Stimulated activated CD8-positive, alpha-beta memory T cell treated with anti-CD3 and anti-CD28 coated beads, Interleukin-7, amount 100 ng/mL, for 4 hours (primary cell): ENCODE measurements at places on chromosomes 4 and X.

DNA sequence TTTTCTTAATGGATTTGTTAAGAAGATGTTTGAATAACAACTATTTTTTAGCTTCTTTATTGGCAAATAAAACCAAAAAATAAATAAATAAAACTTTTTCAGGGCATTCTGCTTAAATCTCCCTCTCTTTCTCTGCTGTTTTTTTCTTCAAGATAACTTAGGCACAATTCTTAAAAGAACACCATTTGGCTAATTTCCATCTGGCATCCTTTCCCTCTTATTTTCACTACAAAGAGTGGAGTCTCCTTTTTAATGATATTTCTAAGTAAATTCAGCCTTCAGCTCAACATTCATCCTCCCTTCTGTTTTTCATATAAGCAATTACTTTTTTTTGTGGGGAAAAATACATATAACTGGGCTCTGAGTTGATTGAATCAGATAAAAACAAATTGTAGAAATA is 88.1 kb downstream of the PCDH7 start:
- DNase-seq = no peak

DNA sequence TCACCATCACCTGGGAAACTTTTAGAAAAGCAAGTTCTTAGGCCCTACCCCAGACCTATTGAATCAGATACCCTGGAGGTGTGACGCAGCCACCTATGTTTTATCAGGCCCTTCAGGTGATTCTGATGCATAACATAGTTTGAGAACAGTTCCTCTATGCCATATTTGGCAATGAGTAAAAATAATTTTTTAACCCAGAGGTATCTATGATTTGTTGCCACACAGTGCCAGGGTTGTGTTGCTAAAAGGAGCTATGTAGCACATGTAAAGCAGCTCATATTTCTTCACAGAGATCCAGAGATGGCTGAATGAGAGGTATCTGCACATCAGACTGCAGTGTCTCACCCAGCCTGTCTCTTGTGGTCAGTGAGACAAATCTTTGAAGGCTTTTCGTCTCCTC is 85.3 kb downstream of the PTPN13 start:
- DNase-seq = no peak

DNA sequence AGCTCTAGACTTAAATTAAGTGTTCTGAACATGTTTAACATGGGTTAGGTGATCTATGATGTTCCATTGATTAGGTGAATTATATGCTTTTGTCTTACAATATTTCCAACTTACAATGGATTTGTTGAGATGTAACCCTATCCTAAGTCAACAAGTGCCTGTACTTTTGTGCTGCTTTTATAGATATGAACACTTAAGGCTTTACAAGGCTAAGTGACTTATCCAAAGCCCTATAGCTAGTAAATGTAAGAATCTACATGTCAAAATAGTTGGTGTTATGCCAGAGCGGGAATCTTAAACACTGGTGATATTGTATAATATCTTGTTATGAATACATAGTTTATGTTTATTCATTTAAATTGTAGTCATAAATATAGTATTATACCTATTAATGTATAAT is 1629.1 kb upstream of the IGFBP7 start:
- DNase-seq = no peak

DNA sequence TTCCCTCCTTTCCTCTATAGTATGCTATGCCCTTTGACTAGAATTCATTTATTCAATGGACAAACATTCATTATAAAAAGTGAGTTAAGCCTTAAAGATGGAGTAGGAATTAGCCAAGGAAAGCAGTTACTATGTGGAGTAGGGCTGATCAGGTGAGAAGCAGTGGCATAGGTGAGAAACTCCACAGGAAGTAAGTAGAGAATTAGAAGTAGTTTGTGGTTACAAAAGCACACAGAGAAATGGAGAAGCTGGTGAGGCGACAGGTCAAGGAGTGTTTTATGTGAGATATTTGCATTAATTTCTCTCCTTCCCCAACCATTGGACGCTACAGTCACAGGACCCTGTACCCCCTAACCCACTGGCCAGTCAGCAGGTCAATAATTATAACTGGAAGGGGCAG is 30.6 kb downstream of the SETD7 start:
- DNase-seq = no peak

- DNase-seq = no peak
Observed at GRCh38 chrX:125205133-125205917, 114.3 kb upstream of the TEX13C start.

DNA sequence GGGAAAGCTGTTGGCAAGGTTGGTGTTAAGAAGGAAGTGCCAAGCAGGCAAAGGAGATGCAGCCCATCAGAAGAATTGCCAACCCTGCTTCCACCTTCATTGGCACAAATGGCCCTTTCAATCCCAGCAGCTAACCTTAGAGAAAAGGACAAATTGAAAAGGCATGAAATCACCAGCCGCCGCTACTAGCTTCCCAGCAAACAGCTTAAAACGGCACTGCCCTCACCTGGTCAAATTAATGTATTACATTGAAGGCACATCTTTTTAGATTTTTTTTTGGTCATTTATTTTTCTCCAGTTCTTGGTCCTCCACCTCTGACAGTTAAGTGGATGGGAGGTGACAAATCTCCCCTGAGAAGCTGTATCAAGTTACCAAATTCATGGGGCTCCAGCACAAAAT is 51.0 kb upstream of the NHSL2 start:
- DNase-seq = no peak

- no peak for DNase-seq
Observed at GRCh38 chr4:53592122-53592521, 836 bp upstream of the LNX1 start.

DNA sequence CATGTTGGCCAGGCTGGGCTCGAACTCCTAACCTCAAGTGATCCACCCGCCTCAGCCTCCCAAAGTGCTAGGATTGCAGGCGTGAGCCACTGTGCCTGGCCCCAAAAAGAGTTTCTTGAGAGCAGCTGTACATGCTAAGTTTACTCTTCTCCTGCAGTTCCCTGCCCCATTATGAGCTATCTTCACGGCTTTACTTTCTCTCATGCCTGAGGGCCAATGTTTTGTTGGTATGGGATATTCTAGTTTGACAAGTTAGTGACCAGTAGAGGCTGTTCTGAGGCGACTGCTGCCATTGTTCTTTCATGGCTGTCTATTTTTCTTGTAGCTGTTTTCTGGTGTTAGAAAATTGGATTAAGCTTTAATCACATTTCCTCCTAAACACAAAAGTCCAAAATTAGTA is 78.0 kb upstream of the STX18 start:
- DNase-seq = no peak

- DNase-seq = no peak
Observed at GRCh38 chr4:5890063-5890727, 2.7 kb downstream of the CRMP1 start.

DNA sequence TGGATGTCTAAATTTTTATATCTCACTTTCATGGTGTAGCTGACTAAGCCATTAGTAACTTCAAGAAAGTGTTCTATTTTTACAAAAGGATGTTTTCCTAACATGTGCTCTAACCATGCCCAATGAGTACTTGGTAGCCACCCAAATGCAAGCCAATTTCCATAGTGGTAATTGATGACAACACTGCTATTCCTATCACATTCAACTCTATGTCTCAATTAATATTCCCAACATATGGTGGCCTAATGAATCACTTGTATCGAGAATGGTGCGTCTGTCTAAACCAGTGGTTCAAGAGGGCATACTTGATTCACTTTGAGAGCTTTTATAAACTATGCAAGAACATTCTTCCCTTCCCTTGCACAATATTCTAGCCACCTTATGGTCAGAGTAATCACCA is 112.9 kb upstream of the GPRIN3 start:
- no peak for DNase-seq

DNA sequence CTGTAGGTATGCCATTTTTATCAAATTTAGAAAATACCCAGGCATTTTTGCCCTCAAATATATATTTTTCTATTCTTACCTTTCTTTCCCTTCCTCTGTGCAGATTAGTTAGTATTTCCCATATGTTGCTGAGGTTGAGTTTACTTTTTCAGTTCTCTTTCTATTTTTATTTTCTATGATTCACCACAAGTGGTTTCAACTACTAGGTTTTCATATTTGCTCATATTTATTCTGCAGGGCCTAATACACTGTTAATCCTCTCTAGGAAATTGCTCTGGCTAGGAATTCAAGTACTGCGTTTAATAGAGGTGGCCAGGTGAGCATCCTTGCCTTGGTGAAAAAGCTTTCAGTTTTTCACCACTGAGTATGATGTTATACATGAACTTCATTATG is 1535.3 kb upstream of the PCDH10 start:
- DNase-seq = no peak

GRCh38 chrX:118484216-118484903 is 11.3 kb upstream of the DOCK11 start:
- no peak for DNase-seq

GRCh38 chrX:29841750-29842149 is 373.6 kb upstream of the MAGEB2 start:
- DNase-seq = no peak

DNA sequence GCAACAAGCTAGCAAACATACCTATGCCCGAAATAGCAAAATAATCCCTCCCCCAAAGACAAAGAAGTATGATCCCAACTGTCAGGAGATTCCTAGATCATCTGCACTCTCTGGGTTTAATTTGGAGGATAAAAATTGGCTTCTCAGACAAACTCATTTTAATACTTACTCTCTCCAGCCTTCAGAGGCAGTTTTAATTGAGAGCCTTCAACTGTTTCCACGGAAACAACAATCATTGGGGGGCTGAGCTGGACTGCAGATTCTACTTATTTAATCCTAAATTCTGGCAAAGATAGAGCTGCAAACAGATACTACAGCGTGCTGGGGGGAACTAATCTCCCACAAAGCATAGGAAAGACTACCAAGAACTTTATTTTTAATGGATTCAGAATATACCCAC is 168.2 kb downstream of the TSPAN5 start:
- DNase-seq = no peak

DNA sequence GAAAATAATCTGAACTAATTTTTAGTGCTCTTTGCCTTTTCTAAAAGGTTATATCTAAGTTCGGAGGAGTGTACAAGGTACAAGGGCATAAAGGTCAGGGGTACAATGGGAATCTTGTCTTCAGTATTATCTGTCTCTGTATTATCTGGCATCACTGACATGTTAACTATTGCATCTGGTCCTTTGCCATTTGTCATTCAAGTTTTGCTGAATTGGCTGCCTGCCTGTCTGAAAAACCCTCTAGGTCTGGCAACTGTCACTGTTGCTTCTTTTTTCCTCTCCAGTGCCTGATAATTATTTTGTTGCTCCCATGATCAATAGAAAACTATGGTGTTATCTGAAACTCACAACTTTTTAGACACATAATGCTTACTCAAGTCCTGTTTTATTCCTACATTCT is 112.5 kb upstream of the STK26 start:
- DNase-seq = no peak

GRCh38 chr4:147174591-147174990 is 228.9 kb upstream of the TTC29 start:
- DNase-seq = no peak

DNA sequence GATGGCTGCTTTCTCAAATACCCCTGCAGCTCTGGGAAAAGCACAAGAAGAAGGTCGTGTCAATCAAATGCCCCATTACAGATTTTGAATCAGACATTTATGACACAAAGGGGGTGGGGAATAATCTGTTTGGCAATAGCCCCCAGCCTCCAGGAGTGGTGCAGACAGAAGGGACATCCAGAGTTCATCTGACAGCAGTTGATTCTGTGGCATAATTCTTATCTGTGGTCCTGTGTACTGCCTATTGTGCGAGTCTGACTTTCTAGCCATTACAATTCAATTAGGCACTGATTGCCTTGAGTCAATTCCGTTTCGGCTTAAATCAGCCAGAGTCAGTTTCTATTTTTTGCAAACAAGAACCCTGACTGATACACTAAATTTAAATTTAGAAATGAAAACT is 28.6 kb upstream of the DCLK2 start:
- no peak for DNase-seq

GRCh38 chrX:133658293-133658911 is 243.1 kb upstream of the GPC4 start:
- DNase-seq = no peak

DNA sequence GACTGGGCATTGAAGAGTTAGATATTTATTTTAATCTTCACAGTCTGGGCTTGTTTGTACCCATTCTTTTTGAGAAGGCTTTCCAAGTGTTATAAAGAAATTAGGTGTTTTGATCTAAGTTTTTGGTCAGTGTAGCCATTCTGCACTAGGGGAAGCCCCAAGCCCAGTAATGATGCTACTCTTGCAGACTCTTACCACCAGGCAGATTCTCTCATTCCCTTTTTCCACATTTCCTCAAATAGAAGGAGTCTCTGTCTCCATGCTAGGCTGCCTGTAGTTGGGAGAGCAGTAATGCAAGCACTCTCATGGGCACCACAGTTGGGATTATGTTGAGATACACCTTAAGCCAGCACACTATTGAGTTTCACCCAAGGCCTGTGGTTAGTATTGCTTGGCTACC is 21.5 kb downstream of the CDX4 start:
- no peak for DNase-seq

DNA sequence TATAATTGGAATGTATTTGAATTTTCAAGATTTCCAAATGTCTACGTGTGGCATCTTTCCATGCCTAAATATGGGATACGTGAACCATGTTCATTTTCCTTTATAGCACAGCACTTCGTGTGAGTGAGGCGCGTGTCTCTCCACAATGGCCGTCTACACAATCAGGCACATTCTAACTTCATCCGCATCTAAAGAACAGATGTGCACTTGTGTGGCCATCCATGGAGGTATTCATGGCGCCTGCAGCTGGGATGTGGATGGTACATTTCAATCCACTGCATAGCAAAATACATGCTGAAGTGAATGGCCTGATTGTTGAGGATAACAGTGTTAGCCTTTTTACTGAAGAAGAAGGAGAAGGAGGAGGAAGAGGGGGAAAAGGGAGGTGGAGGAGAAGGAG is 34.5 kb upstream of the TRIM2 start:
- DNase-seq = no peak

DNA sequence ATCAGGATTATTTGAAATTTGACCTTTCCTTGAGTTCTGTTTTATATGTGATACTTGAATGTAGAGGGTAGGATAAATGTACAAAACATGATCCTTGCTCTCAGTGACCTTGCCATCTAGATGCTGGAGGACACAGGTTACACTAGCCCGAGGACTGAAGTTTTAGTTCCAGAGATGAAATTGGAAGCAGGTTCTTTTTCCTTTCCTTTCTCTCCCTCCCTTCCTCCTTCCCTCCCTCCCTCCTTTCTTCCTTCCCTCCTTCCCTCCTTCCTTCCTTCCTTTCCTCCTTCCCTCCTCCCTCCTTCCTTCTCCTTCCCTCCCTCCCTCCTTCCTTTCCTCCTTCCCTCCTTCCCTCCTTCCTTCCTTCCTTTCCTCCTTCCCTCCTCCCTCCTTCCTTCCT is 54.3 kb downstream of the LRRC66 start:
- DNase-seq = no peak

DNA sequence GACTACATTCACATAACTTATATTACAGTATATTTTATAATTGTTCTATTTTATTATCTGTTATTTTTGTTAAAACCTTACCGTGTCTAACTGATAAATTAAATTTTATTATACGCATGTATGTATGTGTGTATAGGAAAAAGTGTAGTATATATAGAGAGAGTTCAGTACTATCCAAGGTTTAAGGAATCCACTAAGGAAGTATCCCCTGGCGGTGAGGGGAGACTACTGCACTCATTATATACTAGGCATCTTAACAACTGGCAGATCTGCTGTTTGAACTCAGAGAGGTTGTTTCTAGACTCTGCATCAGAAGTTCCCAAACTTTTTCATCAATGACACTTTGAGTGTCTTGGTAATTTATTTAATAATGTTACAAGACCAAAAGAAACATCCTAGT is 70.9 kb downstream of the NDST4 start:
- no peak for DNase-seq
